Dermis blood vessel endothelial cell (primary cell): ENCODE measurements at places on chromosomes 2 and 18. TPM values are rescaled to one million over a fixed set of nuclear protein-coding genes. Genes with fewer than 3 reads are reported as not detected.

SCTR gene
- total RNA-seq = not detected in 2 replicates

SRD5A2 gene
- not detected in 2 replicates for total RNA-seq

CCDC121 gene
- 2.7 and 2.8 TPM in 2 replicates for total RNA-seq

ASXL2 gene
- 7.3 and 11.7 TPM in 2 replicates for total RNA-seq
